ENCODE measurements at places on chromosomes 13 and 19. TPM values are rescaled to one million over a fixed set of nuclear protein-coding genes. Genes with fewer than 3 reads are reported as not detected.

The CEACAM8 gene
- not detected for total RNA-seq

- no peak for DNase-seq
Measured at GRCh38 chr19:35026418-35026817, 3.9 kb upstream of the SCN1B start.

DNA sequence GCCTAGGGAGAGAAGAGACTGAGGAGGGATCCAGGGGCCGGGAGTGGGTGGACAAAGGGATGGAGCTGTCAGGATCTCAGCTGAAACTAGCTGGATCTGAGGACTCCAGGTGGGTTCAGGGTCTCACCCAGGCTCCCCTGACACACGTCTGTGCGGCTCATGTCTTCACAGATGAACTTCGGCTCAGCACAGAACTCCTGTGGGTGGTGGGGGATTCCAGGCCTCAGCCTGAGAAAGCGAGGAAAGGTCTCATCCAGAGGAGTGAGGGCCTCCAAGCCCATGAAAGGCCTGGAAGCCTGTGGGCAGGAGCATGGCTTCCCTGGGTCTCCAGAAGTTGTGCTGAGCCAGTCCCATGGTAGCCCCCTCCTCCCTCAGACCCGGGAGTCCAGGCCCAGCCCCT, 1.4 kb downstream of the CAPN12 start:
- DNase-seq = no peak

The FAM174C gene
- total RNA-seq = 24.7 TPM

The KCNN4 gene
- total RNA-seq = 0.83 TPM

DNA sequence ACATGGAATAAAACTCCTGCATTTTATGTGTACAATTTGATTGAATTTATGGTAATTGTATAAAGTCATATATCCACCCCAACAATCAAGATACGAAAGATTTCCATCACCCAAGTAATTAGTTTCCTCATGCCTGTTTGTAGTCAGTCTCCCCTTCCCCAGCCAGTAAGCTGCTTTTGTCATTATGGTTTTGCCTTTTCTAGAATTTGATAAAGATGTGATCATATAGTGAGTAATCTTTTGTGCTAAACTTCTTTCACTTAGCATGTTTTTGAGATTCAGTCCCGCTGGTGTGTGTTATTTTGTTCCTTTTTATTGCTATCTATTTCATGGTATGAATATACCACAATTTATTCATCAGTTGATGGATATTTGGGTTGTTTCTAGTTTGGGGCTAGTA, 16.0 kb downstream of the ITM2B start:
- no peak for DNase-seq

DNA sequence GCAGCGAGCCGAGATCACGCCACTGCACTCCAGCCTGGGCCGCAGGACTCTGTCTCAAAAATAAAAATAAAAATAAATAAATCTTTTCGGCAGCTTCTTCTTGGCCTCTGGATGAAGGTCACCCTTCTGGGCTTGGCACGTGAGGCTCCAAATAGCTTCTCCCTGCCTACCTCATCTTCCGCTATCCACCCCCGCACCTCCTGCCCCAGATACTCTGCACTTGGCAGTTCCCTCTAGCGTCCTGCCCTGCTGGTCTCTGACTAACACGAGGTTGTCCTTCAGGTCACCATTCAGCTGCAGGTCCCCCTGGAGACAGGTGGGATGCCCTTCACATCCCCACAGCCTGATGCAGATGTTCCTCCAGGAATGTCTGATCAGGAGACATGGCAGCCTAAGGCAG, 8.5 kb upstream of the CCL25 start:
- DNase-seq = no peak

DNA sequence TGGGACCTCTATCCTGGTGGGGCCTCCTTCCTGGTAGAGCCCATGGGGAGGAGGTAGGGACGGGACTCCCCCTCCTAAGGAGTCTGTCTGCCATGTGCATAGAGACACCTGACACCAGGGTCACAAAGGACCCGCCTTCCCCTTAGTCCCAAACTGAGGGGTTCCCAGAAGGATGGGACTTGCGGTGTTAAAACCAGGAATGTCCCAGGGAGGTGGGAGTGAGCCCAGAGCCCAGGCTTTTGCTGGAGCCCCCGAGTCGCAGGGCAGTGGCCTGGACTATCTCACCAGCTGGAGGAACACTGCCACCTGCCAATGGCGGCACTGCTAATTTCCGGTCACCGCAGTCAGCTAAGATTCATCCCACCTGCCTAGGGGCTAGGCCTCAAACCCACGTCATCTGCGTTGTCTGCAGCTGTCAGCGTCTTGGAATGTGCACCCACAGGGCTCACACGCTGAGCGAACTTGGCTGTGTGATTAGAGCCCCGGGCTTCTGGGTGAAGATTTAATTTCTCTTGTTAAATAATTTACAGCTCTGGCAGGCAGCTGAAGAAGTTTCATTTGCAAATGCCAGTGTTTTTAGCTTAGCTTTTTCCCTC, 31.9 kb upstream of the ATP11A start:
- DNase-seq = peak; percentile 28

The ZNF468 gene
- 30.6 TPM for total RNA-seq

GRCh38 chr19:30679789-30680188, 307.6 kb downstream of the ZNF536 start:
- no peak for DNase-seq

GRCh38 chr13:52738719-52739467, 727 bp downstream of the CNMD start:
- no peak for DNase-seq

GRCh38 chr19:15666883-15667282, 6.0 kb upstream of the CYP4F12 start:
- DNase-seq = no peak
